ENCODE measurements at places on chromosomes 1 and 21.

- no peak for DNase-seq
Observed at GRCh38 chr1:208008534-208008933, 97.6 kb upstream of the CD34 start.

DNA sequence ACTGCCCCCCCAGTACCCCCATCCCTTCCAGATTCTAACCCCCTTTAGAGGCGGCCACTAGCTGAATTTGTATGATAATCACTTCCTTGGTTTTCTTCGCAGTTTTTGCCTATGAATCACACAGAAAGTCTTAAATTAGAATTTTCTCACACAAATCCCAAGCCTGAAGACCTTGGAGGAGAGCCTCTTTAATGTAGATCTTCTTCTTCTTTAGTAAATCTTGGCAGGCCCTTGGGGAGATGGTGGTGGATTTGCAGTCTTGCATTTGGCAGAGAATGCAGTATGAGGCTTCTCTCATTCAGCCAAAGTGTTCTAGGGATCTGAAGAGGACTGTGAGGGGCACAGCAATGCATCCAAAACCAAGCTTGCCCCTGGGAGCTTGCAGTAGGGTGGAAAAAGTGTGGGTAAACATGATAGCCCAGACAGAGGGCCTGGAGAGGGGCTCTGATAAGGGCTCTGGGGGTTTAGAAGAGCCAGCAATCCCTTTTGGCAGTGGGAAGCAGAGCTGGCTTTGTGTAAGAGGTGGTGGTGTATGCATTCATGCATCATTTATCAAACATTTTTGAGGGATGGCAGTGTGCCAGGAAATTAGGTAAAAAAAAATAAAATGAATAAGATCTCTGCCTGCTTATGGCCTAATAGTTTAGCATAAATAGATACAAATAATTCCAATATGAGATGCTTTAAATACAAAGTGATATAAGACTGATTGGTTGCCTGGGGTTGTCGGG lies 7.7 kb upstream of the CDC42 start:
- no peak for DNase-seq

- no peak for DNase-seq
Observed at GRCh38 chr1:170357750-170358149, 174.2 kb upstream of the GORAB start.

GRCh38 chr1:192589813-192590212 lies 14.2 kb downstream of the RGS1 start:
- DNase-seq, result no peak

DNA sequence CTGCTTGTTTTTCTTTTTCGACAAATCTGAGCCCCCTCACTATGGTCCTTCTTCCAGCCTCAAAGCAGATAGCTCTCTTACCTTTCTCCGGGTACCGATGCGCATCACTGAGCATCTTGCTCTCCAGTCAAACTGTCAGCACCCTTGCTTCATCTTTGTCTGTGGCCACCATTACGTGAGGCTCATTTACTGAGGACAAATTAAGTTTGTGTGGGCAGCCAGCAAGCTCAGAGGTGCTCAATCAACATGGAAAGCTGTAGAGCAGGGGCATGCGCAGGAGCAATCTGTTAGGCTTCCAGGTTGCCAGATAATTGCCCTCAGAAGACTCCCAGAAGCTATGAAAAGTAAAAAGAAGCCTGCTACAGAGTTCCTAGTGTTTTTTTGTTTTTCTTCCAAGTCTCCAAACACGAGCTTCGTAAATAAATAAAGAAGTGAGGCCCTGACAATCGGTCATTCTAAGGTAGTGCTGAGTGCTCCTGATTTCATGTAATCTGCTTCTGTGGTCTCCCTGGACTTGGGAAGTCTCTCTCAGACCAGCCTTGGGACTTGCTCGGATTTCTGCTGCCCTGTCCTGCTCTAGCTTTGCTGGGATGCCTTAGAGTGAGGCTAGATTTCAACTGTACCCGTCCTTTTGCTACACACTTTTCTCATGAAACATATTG lies 1.8 kb downstream of the C1orf53 start:
- DNase-seq, result no peak

DNA sequence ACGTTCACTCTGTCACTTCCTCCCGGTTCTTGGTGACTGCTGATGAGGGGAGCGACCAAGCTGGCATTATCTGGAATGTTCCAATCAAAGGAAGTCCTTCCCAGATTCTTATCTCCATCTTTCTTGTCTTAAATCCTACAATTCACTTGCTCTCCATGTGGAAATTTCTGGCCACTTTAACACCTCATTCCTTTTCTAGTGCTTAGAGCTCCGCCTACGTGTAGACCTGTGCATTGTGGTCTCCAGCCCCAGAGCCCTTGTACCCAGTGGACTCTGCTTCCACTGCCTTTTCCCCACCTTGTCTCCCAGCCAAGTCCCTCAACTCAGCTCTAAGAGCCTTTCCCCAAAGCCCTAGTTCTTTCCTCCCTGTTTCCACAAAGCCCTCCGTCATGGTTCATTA lies 12.2 kb upstream of the KLHDC7A start:
- DNase-seq, result no peak

GRCh38 chr21:26281506-26281905 lies 110.9 kb upstream of the APP start:
- no peak for DNase-seq

GRCh38 chr1:33576821-33577599 lies 104.6 kb downstream of the ZSCAN20 start:
- DNase-seq, result no peak

GRCh38 chr1:5826601-5827000 lies 165.6 kb downstream of the NPHP4 start:
- DNase-seq, result no peak

GRCh38 chr1:197937892-197938291 lies 20.7 kb downstream of the LHX9 start:
- no peak for DNase-seq

Measured in ACHN (cell line).